Endothelial cell of umbilical vein (primary cell): ENCODE measurements at places on chromosomes 11 and 22. TPM values are rescaled to one million over a fixed set of nuclear protein-coding genes. Genes with fewer than 3 reads are reported as not detected.

DNA sequence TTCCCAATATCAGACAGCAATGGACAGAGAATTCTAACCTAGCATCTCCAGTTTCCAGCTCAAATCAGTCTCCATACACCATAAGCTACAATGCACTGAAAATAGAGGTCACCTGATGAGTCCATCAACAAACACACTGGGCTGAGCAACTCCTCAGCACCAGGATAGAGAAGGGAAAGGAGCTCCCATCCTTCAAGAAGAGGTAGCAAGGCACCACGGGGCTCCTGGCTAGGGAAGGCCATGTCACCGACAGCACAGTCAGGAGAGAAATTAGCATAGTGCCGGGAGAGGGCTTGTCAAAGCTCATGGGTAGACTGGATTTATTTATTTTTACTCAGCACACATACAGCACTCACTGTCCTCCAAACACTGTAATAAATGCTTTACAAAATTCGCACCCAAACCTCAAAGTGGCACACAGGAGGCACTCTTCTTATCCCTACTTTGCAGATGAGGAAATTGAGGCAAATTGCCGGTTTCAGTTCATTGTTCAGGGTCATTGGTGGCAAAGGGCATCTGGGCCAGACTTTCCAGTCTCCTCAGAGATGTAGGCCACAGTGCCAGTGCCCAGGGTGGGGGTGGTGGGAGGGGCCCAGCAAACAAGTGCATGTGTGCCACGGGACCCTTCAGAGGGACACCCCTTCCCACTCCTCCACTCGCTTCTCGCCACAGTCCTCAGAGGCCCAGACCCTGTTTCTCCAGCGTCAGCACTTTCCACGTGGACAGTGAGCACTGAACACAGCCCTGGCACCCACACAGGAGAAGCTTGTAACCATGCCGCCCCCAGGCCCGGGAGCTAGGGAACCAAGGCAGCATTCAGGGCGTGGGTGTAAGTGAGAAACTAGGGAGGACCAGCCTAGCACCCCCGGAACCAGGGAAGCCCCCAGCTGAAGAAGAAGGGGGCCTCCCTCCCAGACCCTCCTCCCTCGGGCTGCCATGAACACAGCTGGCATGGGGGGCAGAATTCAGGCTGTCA is 1417.4 kb downstream of the TBC1D22A start:
- no peak overlapping the region for H3K4me3 ChIP-seq
- H3K4me1 ChIP-seq, result no peaks in the 10 kb centered on the region
- no peak overlapping the region for H3K27ac ChIP-seq
- no peaks in the 10 kb centered on the region for H3K27me3 ChIP-seq
- no peak for DNase-seq

DNA sequence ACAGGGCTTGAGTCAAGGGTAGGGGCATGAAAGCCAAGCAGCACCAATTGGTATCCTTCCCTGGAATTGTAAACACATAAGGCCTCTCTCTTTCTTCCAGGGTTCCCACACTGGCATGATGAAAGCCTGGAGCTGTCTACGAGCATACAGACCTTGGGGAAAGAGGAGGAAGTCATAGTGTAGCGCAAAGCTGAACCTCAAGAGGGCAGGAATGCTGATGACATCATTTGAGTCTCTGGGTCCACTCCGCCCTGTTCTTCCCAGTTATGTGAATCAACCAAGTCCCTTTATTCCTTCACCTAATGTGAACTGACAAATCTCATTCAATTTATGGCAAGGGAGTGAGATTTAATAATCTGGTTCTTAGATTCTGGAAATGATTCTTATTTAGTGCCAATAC is 266.4 kb upstream of the NCAM1 start:
- no peak overlapping the region for H3K27ac ChIP-seq
- H3K4me1 ChIP-seq, result no peaks in the 10 kb centered on the region

- H3K4me1 ChIP-seq, result no peaks in the 10 kb centered on the region
- DNase-seq, result no peak
- H3K27me3 ChIP-seq, result no peaks in the 10 kb centered on the region
- no peak overlapping the region for H3K27ac ChIP-seq
- no peak overlapping the region for H3K4me3 ChIP-seq
Measured at GRCh38 chr11:59152312-59152951, 9.8 kb downstream of the FAM111A start.

GRCh38 chr22:49779853-49780697 is 47.6 kb downstream of the BRD1 start:
- H3K4me1 ChIP-seq, result no peaks in the 10 kb centered on the region
- H3K4me3 ChIP-seq, result no peak overlapping the region
- H3K27me3 ChIP-seq, result no peaks in the 10 kb centered on the region
- H3K36me3 ChIP-seq, result peaks cover 51% of the 10 kb centered on the region
- no peak overlapping the region for H3K27ac ChIP-seq

- H3K27me3 ChIP-seq, result no peaks in the 10 kb centered on the region
- DNase-seq, result no peak
- no peak overlapping the region for H3K4me3 ChIP-seq
- peaks cover 28% of the 10 kb centered on the region for H3K4me1 ChIP-seq
Measured at GRCh38 chr11:62341588-62341987, 4.3 kb downstream of the ASRGL1 start.

GRCh38 chr11:116421529-116422185 is 351.1 kb downstream of the BUD13 start:
- H3K36me3 ChIP-seq, result no peaks in the 10 kb centered on the region
- H3K4me1 ChIP-seq, result no peaks in the 10 kb centered on the region
- H3K4me3 ChIP-seq, result no peak overlapping the region
- H3K27me3 ChIP-seq, result no peaks in the 10 kb centered on the region
- H3K27ac ChIP-seq, result no peak overlapping the region

DNA sequence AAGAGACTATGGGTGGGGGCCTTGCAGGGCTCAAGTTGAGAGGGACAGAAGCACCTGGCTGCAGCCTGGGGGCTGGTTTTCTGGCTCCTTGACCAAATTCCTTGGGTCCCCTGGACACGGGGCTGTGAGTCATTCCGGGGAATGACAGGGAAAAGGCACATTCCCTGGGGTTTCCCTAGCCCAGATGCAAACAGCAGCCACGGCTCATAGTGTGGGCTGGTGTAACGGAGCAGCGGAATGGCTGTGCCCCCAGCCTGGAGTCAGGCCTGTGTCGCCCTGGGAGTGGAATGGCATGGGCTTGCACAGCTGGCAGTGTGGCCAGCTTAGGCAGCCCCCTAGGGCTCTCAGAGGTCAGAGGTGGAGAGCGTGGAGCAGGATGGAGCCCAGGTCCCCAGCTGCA is 77.6 kb upstream of the KCNQ1OT1 start:
- no peaks in the 10 kb centered on the region for H3K36me3 ChIP-seq
- H3K4me3 ChIP-seq, result no peak overlapping the region
- H3K27ac ChIP-seq, result no peak overlapping the region

- DNase-seq, result no peak
- no peak overlapping the region for H3K4me3 ChIP-seq
- no peak overlapping the region for H3K27ac ChIP-seq
- no peaks in the 10 kb centered on the region for H3K36me3 ChIP-seq
- no peaks in the 10 kb centered on the region for H3K27me3 ChIP-seq
Measured at GRCh38 chr22:17779286-17780115, 5.2 kb upstream of the BID start.

DNA sequence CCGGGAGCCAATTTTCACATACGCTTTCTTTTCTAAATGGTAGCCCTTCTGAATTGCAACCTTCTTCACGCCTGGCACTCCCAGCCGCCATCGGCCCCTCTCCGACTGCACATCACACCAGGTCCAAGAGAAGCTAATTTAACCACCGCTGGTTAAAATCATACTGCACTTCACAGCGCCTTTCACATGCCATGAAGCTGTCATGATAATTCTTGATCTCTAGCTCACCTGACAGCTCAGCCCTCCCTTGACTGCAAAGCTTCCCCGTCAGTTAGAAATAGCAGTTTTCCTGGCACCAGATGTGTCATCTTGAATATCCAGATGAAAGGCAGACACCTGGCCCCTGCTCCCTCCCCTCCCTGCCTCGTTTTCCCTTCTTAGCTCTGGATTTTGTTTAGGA is 101.4 kb downstream of the ARL14EP start:
- no peak overlapping the region for H3K27ac ChIP-seq
- H3K36me3 ChIP-seq, result no peaks in the 10 kb centered on the region
- H3K27me3 ChIP-seq, result no peaks in the 10 kb centered on the region
- no peak for DNase-seq
- no peak overlapping the region for H3K4me3 ChIP-seq

DNA sequence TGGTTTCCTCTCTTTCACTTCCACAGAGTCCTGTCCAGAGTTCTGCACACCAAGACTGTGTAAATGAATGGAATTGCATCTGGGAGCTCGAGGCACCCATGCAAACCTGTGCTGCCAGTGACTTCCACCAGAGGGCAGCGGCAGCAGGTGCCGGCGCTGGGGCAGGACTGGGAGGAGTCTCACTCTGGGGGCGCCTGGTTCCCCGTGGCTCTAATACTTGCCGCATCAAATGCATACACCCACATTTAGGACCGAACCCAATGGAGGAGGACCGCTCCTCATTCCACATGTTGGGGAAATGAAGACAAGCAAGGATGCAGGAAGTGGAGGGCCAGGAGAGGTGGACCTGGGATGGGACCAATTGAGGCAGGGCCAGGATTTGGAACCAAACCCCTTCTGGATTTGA is 1.1 kb upstream of the CD6 start:
- no peaks in the 10 kb centered on the region for H3K4me1 ChIP-seq
- peaks cover 8% of the 10 kb centered on the region for H3K27me3 ChIP-seq
- H3K27ac ChIP-seq, result no peak overlapping the region
- no peak overlapping the region for H3K4me3 ChIP-seq

GRCh38 chr11:112724496-112724790 is 236.8 kb upstream of the NCAM1 start:
- H3K4me3 ChIP-seq, result no peak overlapping the region
- H3K36me3 ChIP-seq, result no peaks in the 10 kb centered on the region
- no peaks in the 10 kb centered on the region for H3K27me3 ChIP-seq
- no peak for DNase-seq
- H3K27ac ChIP-seq, result no peak overlapping the region

DNA sequence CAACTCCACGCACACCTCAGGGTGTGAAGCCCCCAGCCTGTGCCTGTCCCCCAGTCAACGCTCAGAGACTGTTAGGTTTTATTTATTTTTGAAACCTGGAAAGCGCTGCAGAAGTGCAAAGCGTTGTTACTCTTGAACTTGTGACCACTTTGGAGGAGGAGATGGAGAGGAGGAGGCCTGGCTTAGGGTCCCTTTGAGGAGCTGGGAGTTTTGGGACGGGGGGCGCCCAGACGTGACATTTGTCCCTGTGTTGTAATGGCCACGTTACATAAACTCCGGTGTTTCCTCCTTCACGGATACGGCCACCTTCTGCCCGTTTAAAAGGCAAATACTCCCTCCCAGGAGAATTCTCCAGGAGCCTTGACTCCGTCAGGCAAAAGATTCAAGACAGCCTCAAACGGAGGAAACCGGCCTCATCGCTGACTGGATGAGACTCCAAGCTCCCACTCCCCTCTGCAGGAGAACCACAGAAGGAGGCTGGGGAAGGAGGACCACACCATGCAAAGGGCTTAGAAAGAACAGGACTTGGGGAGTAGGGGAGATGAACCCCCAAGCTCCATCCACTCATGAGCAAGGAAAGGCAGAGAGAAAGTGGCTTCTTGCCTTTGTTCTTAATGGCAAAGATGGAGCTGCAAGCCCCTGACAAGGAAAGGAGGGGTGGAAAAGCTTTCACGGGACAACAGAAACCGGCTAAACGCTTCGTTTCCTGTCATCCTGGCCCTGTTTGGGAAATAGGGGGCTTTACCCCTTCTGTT is 630 bp downstream of the PIK3IP1 start:
- no peaks in the 10 kb centered on the region for H3K36me3 ChIP-seq
- peak overlapping the region; percentile 71 for H3K4me3 ChIP-seq
- H3K27ac ChIP-seq, result no peak overlapping the region

- H3K36me3 ChIP-seq, result no peaks in the 10 kb centered on the region
- DNase-seq, result peak; percentile 72
- peak overlapping the region; percentile 72 for H3K27ac ChIP-seq
- H3K4me1 ChIP-seq, result peaks cover 17% of the 10 kb centered on the region
- H3K4me3 ChIP-seq, result no peak overlapping the region
Measured at GRCh38 chr22:37633625-37634416, 5.6 kb upstream of the SH3BP1 start.

DNA sequence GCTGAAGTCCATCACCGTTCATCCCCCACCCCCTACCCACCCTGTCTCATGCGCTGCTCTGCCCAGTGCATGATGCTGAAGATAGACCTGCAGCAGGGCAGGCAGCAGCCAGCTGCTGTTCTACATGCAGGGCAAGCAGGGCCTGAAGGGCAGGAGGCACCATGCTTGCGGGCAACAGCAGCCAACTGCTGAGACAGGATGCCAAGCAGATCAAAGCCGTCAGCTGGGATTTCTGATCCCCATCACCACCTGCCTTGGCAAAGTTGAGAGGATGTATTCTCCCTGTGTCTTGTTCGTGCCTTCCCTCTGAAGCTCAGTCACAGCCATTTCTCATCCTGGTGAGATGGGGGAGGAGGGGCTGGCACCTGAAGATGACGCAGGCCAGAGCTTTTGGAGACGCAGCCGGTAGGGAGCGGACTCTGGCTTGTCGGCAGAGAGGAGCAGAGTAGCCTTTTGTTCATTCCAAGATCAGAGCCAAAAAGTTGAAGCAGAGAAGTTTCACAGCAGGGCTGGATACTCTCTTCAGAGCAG is 227.0 kb downstream of the GRIK4 start:
- H3K4me1 ChIP-seq, result no peaks in the 10 kb centered on the region
- no peak overlapping the region for H3K4me3 ChIP-seq
- no peaks in the 10 kb centered on the region for H3K27me3 ChIP-seq
- no peak for DNase-seq

DNA sequence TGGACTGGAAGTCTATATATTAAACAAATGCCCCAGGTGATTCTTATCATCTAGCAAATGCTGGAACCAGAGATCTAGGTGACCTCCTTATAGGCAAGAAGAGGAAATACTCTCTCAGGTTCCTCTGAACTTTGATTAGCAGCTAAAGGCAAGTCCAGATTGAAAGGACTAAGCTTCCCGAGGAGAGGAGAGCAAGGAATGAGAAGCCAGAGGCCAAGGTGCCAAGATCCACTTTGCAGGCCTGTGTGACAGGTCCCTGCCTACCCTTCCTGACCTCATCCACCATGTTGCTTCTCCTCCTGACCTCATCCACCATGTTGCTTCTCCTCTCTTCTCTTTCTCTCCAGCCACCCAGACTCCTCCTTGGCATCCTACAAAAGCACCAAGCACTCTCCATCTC is 173.2 kb downstream of the LARGE1 start:
- H3K36me3 ChIP-seq, result no peaks in the 10 kb centered on the region
- H3K27me3 ChIP-seq, result no peaks in the 10 kb centered on the region
- no peak for DNase-seq
- H3K4me3 ChIP-seq, result no peak overlapping the region
- H3K4me1 ChIP-seq, result no peaks in the 10 kb centered on the region
- no peak overlapping the region for H3K27ac ChIP-seq

The OR4D5 gene
- total RNA-seq, result not detected in 2 replicates

The SHISAL1 gene
- total RNA-seq, result 0.07 and 0.09 TPM in 2 replicates

The CCDC188 gene
- total RNA-seq, result 9.4 and 11.6 TPM in 2 replicates

The NEFH gene
- 0.09 and 1.5 TPM in 2 replicates for total RNA-seq

The MRGPRX2 gene
- not detected in 2 replicates for total RNA-seq

The NPAT gene
- total RNA-seq, result 19.0 and 19.7 TPM in 2 replicates

The ZNF215 gene
- total RNA-seq, result 2.9 and 6.0 TPM in 2 replicates
